CD4-positive, alpha-beta T cell treated with Interleukin-6 for 4 hours (primary cell): ENCODE measurements at places on chromosomes 1 and 21.

DNA sequence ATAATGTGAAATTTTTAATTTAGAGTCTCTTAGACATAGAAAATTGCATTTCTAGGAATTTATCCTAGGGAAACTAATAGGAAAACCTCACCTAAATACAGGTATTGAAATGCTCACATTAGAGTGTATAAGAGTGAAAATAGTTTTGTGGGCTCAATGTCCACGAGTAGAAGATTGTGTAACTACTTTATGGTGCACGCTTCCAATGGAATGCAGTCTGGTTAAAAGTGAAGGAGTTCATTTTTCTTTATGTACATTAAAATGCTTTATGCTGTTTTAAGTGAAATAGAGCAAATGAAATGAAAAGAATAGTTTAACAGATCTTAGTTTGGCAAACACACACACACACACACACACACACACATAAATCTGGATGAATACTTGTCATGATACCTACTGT is 278.2 kb downstream of the USP25 start:
- DNase-seq = no peak

DNA sequence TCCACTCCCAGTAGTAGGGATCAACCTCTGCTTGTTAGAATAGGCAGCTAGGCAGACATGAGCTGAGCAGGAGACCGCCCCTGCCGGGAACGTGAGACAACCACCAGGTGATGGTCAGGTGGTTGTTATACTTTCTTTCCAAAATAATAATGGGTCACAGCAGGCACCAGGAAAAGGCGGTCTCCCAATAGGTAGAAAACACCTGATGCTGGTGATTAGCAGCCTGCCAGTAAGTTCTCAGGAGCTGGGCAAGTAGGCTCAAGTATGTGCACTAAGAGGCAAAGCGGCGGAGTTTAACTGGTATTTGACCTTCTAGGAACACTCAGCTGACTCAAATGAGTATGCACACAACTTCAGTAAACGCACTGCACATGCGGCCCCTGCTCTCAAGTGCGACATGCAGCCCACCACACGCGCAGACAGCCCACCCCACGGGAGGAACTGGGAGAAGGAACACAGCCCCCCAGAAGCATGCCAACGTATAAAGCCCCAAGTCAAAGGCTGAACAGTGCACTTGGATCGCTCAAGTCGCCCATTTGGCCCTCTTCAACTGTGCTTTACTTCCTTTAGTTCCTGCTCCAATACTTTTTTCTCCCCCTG is 80.0 kb downstream of the DESI2 start:
- DNase-seq = no peak

GRCh38 chr1:25110036-25110435 is 122.3 kb downstream of the SYF2 start:
- no peak for DNase-seq

GRCh38 chr1:66316464-66317247 is 217.3 kb upstream of the SGIP1 start:
- DNase-seq = no peak

GRCh38 chr1:166811691-166812090 is 27.6 kb upstream of the POGK start:
- no peak for DNase-seq

- peak; percentile 64 for DNase-seq
Measured at GRCh38 chr21:25708467-25709065, 26.1 kb downstream of the ATP5PF start.

DNA sequence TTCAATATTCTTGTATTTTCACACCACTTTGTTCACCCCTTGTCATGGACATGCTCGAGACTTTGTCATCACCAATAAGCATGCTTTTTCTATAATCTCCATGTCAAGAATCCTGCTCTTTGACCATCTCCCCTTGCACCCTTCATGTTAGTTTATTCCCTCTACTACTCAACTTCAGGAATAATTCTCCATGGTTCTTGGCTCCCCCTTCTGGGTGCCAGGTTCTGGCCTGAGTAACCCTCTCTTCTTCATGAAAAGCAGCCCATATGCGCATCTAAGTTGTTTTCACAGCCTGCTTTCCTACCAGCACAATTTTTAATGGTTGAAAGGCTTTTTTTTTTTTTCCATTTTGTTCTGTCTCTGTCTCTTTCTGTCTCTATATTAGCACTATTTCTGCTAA is 160.7 kb downstream of the LEPR start:
- DNase-seq = no peak

DNA sequence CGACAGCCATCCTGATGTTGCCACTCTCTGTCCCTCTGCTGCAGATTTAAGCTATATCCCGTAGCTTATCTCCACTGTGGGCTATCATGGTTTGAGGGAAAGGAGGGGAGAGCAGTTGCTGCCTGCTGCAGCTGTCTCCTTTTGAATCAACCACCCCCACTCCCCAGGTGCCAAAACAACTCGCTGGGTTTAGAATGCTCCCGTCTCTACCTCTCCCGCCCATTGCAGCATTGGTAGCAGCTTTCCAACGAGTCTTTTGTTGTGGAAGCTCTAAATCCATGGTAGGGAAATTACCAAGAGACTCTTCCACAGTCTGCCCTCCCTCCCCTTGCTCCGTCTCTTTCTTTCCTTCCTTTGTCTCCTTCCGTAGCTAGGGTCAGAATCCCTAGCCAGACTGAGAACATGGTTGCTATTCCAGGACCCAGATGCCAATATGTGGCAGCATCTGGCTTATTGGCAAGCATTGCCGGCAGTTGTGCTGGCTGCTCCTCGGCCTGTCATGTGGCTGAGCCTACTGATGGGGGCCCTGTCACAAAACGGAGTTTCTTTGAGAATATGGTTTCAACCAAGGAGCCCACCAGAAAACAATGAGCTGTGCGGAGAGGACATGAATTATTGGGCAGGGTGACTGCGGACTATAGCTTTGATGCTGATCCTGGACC is 230.7 kb downstream of the RPS6KC1 start:
- no peak for DNase-seq

DNA sequence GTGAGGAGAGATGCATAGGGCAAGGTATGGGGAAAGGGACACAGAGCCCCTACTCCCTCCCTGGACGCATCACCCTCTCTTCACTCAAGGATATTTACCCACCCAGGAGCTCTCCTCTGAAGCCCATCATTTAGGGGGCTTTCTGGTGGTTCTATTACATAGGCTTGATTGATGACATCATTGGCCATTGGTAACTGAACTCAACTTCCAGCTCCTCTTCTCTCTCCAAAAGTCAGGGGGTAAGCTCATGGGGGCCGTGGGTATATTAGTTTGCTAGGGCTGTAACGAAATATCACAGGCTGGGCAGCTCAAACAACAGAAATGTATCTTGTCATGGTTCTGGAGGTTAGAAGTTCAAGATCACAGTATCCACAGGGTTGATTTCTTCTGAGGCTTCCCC is 110.8 kb downstream of the DSCAM start:
- DNase-seq = no peak

- DNase-seq = no peak
Measured at GRCh38 chr1:179168536-179168935, 60.9 kb downstream of the ABL2 start.

DNA sequence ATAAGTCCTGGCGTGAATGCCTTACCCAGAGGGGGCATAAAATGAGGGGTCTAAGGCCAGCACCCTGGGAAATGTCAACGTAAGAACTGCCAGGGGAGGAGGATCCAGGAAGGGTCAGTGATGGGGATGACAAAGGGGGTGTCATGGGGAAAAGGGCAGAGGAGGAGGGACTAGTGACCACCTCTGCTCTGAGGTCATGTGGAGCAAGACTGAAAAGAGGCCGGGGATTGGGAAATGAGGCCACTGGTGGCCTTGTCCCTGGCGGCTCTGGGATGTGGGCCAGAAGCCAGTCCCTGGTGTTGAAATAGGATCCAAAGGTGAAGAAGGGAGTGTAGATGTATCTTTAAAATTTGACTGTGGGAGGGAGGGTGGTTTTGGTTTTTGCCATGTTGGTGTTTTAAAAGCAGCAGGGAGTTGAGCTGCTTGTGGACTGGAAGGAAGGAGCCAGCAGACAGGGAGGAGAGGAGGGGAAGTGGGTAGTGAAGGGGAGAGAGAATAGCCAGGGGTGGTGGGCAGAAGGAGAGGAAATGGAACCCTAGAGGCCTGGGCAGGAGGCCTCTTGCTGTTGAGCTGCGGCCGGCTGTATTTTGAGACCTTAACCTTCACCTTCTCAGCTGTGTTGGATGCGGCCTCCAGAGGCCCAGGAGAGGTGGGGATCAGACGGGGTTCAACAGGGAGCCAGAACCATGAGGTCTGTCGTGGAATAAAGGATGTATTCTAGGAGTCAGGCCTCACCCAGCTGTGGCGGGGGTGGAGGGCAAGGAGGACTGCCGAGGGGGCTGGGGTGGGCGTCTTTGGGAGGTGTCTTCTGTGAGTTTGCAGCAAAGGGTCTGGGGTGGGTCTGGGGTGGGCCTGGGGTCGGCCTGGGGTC is 92.5 kb downstream of the DHRS3 start:
- DNase-seq = no peak

- DNase-seq = no peak
Measured at GRCh38 chr1:224592636-224593582, 23.2 kb upstream of the CNIH3 start.

GRCh38 chr1:151813271-151813977 is 8.2 kb upstream of the LINGO4 start:
- DNase-seq = no peak

DNA sequence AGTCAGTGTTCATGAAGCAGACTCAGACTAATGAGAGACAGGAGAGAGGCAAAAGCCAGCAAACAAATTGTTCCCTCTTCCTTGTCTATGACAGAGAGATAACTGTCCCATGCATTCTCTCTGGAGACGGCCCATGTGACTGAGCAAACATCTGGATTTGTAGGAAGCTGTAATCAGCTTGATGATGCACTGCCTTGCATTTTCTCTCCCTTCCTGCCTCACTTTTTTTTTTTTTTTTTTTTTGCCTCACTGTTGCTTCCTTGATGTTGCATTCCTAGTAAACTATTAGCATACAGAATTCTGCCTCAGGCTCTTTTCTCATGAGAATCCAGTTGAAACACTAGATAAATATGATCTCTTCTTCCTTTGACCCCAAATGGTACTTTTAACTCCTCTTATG is 134.5 kb downstream of the HHIPL2 start:
- DNase-seq = no peak

- DNase-seq = no peak
Measured at GRCh38 chr1:160177231-160177630, 13.1 kb upstream of the CASQ1 start.

DNA sequence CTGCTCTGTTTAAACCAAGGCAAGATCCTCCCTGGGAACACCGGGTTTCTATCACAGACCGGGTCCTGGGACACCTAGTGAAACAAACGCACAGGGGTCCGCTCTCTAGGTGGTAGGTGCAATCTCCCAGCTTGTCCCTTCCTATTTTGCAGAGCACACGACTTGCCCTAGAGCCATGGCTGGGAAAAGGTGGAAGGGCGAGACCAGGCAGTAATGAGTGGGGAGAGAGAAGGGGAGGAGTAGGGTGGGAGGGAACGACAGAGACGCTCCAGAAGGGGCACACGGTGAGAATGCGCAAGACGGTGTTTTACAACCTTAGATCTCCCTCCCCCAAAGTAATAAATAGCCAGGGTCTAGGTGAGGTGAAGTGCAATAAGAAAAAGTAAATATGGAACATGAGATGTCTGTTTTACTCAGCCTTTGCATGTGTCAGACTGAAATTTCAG is 9.3 kb upstream of the ARHGAP29 start:
- no peak for DNase-seq

DNA sequence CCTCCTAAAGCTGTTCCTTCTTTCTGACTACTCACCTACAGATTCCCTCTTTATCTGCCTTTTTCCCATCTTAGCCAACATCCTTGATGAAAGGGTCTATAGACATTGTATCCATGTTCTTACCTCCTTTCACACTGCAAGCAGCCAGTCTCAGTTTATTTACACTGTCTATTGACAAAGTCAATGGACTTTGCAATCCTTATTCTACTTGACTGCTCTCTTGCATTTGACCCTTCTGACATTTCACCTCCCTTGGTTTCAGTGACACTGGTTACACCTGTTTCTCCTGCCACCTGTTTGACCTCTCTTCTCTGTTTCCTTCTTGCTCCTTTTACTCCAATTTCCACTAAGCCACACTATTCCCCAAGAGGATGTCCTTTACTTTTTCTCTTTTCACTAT is 224.0 kb upstream of the SNX7 start:
- no peak for DNase-seq

DNA sequence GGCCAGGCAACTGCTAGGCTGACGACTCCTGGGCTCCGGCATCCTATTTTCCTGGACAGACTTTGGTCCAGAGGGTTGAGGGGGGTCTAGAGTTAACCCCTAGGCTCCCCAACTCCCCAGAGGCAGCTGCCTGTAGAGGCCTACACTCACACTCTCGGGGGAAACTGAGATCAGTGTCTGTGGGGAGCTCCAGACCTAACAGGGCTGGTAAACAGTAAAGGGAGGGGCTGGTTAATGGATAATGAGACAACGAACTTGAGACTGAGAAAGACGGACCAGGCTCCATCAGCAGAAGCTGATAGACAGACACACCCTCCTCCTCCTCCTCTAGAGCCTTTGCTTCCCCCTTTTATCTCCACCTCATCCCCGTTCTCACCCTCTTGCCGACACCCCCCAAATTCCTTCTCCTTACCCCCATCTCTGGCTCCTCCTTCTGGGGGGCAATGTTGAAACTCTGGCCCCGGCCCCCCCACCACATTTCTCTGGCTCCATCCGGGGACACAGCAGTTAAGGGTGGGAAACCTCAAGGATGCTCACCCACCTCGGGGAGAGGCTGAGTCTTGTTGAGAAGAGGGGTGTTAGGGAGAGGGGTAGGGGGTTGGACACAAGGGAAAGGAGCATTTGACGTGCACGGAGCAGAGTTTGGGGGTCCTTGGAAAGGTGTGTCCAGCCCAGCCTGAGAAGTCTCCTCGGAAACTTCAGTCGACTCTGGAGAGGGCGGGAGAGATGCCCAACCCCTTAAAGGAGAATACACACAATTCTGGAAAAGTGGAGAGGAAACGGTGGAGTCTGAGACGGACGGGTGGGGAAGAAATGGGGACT is at the start of gene MTMR11:
Gene MTMR11 (minus strand): TSS at position 710 of the 822 bp plus-strand sequence. CDS start 232 bp downstream, at position 478.
- DNase-seq = no peak

DNA sequence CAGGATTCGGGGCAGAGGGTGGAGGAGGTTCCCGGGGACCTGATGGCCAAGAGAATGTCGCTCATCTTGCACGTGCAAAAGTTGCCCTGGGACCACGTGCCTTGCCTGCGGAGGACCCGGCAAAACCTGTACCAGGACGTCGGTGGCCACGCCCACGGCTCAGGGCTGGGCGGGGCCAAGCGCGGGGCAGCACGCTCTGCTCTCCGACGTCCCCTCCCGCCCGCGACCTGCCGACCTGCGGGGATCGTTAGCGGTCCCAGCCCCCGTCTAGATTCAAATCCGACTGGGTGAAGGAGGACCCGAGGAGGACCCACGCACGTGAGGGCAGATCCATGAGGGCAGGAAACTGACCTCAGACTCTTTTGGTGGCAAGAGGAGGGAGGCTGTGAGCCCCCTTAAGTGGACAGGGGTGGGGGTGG is at the start of gene C1orf167:
Gene C1orf167 (plus strand): TSS at position 206 of the 419 bp plus-strand sequence. CDS start 2,208 bp downstream, outside the sequence.
- peak; percentile 55 for DNase-seq

DNA sequence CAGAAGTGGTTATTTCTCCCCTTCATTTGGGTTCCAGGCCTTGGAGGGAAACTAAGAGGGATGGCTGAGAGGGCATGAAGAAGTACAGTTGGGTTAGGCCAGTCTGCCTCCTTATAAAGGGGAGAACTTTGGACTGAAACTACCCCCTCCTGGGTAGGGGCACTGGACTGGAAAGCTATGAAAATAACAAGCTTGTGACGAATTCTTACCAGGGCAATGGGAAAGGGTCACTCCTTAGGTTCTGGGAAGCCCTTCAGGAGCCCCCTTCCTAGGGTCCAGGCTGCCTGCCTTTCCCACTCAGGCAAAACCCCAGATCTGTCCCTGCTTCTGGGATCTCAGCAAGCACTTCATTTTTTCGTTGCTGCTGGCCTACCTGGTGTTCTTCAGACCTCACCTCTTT is 9.8 kb upstream of the P3R3URF start:
- no peak for DNase-seq
